ENCODE measurements at places on chromosomes 6 and 20.
A peak's percentile ranks its signal among the peaks of the same experiment; 100 is the strongest.

- DNase-seq: no peak
Measured at GRCh38 chr6:75436869-75437268, 56.7 kb downstream of the FILIP1 start.

DNA sequence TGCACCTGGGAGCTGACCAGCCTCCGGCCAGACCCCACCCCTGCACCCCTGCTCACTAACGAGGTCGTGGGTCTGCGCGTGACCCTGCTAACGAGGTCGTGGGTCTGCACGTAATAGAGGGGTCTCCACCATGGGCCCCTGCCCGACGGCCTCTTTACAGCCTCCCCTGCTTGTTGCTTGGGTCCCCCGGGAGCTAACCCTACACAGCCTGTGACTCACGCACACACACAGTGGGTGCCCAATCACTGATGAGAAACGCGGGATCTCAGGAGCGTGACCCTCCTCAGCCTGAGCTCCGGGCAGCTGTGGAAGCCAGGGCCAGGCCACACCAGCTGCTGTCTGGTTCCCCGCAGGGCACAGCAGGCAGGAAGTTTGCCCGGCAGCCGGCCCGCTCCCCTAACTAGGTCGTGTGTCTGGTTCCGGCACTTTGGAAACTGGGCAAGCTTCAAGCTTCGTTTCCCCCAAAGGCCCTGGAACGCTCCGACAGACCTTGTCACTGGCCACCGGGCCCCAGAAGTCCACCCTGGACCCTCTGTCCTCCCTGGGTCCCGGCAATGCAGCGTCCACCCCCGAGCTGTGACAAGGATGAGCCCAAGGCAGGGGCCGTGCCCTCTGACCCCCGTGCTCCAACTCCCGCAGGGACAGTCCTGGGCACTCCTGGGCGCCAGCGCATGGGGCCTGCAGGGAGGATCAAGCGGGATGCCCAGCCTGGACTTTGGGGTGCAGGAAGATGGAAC, 767 bp downstream of the PTK6 start:
- DNase-seq: no peak

DNA sequence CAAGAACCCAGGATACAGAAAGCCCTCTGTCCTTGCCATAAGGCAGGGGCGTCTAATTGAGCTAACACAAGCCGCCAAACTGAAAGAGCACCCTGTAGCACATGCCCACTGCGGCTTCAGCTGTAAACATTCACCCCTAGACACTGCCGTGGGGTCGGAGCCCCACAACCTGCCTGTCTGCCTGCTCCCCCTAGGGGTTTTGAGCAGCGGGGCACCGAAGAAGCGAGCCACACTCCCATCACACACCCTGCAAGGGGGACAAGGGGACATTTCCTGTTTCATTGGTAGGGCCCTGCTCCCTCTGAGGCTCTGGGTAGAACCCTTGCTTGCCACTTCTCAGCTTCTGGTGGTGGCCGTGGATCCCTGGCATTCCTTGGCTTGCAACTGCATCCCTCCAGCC, 45.2 kb upstream of the BCLAF1 start:
- DNase-seq: no peak

DNA sequence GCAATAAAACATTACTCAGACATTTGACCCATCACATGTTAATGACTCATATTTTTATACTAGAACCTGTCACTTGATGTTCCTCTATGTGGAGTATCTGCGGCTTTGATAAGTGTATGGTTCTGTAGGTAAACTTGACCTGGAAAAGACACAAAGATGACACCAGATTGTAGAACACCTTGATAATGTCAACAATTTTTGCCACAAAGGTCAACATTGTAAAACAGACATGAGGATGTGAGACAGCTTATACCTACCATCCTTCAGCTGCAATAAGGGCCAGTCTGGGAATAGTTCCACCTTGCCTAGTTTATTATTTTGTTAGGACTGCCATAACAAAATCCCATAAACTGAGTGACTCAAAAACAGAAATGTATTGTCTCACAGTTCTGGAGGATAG, 202.4 kb downstream of the LMBRD1 start:
- DNase-seq: no peak

GRCh38 chr6:93366506-93366905, 52.9 kb downstream of the EPHA7 start:
- DNase-seq: no peak

DNA sequence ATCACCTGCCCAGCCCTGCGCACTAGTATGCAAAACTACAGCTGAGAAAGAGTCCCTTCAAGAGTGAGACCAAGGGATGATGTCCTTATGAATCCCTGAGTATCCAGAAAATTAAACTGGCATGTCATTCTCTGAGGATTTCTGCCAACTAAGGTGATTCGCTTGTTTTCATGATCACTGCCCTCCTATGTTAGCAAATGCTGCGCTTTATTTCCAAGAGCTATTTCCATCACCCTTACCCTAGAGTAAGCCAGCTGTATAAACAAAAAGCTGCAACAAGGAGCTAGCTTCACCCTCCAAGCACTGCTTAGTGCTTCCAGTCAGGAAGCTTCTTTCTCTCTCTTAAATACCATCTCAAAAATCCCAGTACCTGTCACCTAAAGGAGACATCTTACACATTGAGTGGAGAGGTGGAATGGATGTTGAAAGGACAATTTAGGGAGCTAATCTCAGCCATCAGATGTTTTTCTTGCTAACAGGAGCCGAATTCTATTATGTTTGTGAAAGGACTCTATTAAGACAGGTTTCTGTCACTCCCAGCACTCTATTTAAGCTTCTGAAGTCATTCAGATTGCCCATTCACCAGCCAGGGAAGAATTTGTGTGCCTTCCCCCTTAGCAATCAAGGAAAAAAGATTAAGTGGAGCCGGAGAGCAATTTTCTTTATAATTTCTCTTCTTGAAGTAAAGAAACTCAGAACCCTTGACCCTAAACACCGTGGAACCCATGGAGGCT, 322.2 kb downstream of the NRN1 start:
- no peak for DNase-seq

DNA sequence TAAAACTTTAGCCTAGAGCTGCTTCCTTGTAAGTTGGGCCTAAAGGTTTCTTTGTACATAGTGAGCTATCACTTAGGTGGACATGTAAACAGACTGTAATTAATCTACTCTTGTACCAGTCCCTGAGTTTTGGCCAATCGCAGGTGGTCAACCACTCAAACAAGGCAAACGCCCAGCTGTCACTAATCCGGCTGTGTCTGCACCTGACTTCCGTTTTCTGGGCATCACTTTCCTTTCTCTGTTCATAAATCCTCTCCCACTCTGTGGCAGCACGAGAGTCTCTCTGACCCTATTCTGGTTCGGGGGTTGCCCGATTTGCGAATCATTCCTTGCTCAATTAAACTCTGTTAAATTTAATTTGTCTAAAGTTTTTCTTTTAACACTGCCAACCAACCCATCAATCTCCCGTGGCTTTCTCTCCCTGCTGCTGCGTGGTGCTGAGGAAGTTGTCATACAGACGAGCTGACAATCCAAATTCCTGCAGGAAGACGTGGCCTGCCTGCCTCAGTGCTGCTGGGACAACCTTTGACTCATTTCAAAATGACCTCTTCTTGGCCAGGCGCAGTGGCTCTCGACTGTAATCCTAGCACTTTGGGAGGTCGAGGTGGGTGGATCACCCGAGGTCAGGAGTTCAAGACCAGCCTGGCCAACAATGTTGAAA, 206.3 kb downstream of the QKI start:
- no peak for DNase-seq

- DNase-seq: no peak
Measured at GRCh38 chr6:26329763-26330511, 35.1 kb upstream of the BTN3A2 start.

- DNase-seq: no peak
Measured at GRCh38 chr20:11193241-11193640, 519.4 kb upstream of the JAG1 start.

- no peak for DNase-seq
Measured at GRCh38 chr20:23162887-23163286, 76.8 kb upstream of the CD93 start.

DNA sequence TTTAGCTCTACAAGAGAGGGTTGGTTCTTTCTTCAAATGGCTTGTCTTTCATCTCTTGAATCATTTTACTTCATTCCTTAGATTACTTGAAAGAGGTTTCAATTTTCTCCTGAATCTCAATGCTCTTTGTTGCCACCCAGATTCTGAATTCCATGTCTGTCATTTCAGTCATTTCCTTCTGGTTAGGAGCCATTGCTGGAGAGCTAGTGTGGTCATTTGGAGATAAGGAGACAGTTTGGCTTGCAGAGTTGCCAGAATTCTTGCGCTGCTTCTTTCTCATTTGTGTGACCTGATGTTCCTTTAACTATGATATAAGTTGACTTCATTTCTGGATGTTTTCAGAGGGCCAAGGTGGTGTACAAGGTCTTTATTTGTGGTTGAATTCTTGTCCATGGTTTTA, 157.8 kb downstream of the SLC22A3 start:
- no peak for DNase-seq

DNA sequence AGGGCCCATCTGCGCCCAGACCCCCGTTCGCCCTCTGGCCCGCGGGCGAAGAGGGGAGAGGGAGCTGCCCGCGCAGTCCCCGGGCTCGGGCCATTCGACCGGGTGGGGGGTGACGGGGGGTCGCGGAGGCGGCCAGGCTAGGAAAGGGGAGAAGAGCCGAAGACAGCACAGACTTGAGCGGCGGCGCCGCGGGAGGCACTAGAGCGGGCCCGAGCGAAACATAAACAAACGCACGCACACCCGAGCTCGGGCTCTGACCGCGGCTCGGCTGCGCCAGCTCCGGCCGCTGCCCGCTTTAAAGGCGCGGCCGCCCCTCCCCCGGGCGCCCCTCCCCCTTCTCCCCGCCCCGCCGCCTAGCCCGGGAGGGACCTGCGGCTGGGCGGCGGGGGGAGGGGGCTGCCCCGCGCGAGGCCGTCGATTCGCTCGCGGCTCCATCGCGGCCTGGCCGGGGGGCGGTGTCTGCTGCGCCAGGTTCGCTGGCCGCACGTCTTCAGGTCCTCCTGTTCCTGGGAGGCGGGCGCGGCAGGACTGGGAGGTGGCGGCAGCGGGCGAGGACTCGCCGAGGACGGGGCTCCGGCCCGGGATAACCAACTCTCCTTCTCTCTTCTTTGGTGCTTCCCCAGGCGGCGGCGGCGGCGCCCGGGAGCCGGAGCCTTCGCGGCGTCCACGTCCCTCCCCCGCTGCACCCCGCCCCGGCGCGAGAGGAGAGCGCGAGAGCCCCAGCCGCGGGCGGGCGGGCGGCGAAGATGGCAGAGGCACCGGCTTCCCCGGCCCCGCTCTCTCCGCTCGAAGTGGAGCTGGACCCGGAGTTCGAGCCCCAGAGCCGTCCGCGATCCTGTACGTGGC, at the start of gene FOXO3:
Gene FOXO3 (plus strand): TSS at position 455 of the 846 bp plus-strand sequence. CDS start 292 bp downstream, at position 747.
- DNase-seq: no peak

GRCh38 chr6:73943930-73944652, 248.1 kb downstream of the CD109 start:
- no peak for DNase-seq

DNA sequence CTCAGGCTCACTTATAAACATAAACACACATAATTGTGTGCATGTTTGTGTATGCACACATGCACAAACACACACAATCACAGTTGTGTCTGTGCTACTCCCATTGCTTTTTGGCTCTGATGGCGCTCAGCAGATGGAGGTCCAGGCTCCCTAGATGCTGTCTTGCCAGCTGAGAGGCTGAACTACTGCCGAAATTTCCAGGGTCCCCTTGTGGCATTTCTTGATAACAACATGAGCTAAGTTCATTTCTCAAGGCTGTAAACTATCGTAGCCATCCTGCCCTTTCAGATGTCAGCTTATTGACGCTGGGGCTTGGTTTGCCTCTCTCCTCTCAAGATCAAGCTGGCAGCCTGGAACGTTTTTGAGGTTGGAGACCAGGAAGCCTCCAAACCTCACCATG, 313.9 kb upstream of the RNF24 start:
- DNase-seq: no peak

DNA sequence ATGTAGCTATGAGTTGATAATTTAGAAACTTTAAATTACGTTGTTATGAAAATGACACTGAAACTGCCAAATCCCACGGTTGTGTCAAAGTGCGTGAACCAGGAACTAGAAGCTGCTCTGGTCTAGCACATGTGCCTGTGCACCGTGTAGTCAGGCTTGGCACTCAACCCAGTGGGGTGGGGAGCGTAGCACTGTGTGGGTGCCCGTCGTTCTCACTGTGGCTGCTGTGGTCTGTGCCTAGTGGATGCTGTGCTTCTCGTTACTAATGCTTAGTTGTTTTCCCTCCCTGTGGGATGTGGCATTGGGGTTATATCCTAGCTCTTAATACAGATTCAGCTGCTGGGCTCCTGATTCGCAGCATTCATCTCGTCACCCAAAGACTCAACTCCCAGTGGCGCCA, 46.2 kb upstream of the ADIG start:
- peak; percentile 4 for DNase-seq

DNA sequence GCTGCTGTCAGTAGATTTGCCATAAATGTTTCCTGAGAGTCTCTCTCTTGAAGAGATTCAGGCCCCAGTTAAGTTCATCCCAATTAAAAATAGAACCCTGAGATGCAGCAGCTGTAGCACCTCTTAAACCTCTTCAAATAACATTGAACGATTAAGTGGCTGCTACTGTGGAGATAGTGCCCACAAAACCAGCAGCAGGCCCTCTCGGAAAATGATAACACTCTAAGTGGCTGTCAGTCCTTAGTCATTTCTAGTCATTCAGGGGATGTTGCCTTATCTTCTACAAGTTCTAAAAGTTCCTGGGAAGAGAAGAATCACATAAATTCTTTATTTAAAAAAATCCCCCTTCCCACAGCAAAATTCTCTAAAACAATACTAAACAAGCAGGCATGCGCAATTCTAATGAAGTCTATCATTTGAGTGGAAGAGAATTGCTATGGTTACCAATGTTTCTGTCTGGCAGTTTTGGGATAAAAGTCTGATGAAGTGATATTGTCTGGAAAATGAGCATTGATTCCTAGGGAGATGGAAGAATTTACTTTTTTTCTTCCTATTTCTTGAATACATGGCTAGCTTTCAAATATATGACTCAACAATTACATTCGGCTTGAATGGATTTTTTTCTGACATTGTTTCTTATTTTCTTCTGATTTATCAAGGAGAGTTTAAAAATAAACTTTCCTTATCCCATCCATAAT, 131.9 kb downstream of the TRMT11 start:
- no peak for DNase-seq

Data from stimulated activated CD4-positive, alpha-beta T cell treated with anti-CD3 and anti-CD28 coated beads, Interleukin-15, amount 100 ng/mL, for 48 hours (primary cell).